HFF-Myc (cell line): ENCODE measurements at places on chromosomes 7 and 10.

DNA sequence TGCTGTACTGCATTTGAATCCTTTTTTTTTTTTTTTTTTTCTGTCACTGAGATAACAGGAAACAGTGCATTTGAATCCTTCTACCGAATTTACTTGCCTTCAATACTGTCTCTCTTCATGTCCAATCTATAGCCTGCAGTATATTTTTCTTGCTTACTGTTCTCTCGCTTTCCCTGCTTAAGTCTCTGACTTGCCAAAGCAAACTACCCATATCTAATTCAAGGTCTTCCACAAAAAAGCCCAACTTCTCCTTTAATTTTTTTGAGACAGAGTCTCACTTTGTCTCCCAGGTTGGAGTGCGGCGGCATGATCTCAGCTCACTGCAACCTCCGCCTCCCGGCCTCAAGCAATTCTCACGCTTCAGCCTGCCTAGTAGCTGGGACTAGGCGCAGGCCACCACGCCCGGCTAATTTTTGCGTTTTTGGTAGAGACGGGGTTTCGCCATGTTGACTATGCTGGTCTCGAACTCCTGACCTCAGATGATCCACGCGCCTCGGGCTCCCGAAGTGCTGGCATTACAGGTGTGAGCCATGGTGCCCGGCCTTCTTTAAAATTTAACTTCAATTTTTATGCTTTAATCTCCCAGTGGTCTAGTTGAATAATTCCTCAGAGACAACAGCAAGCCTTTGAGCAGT lies 882 bp downstream of the PDCD11 start:
- DNase-seq: no peak

- no peak for DNase-seq
These were observed 179.5 kb upstream of the PLXNA4 start for GRCh38 chr7:132755538-132756483.

GRCh38 chr7:134946260-134946659 lies 40.0 kb upstream of the AGBL3 start:
- DNase-seq: no peak

DNA sequence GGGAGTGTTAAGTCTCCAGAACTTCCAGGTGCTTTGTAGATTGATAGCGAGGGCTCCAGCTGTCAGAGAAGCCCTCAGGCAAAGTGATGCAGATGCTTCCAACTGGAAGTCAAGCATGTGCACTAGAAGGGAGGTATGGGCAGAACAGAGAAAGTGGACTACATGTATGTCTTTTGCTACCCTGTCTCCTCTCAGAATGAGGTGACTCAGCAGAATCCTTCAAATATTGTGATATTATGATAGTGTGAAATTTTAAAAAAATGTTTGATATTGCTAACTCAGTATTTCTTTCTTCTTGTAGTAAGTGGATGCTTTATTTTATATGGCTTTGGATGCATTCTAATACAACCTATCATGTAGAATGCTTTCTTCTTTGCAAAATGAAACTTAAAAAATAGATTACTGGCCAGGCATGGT lies 138.9 kb upstream of the SVIL start:
- no peak for DNase-seq

- no peak for DNase-seq
These were observed 77.9 kb downstream of the DNAJB6 start for GRCh38 chr7:157414702-157415096.

- DNase-seq: no peak
These were observed 1.9 kb downstream of the VIPR2 start for GRCh38 chr7:159142730-159143129.
